ENCODE measurements at places on chromosomes 3 and 15. TPM values are rescaled to one million over a fixed set of nuclear protein-coding genes. Genes with fewer than 3 reads are reported as not detected.

CLDN1 gene
- 107 TPM for total RNA-seq

FAM43A gene
- 1.2 TPM for total RNA-seq

DNA sequence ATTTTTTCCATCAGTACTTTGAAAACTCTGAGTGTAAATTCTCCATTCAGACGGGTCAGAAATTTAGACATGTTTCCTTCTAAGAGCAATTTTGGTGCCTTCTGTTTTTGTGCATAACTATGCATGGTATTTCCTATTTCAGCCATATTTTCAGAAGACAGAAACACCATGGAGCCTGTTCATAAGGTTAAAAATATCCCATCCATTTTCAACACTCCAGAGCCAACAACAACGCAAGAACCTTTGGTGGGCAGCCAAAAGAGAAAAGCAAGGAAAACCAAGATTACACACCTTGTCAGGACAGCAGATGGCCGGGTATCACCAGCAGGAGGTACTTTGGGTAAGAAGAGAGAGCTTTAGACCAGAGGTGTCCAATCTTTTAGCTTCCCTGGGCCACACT is 275.6 kb downstream of the BBX start:
- no peak for DNase-seq

DNA sequence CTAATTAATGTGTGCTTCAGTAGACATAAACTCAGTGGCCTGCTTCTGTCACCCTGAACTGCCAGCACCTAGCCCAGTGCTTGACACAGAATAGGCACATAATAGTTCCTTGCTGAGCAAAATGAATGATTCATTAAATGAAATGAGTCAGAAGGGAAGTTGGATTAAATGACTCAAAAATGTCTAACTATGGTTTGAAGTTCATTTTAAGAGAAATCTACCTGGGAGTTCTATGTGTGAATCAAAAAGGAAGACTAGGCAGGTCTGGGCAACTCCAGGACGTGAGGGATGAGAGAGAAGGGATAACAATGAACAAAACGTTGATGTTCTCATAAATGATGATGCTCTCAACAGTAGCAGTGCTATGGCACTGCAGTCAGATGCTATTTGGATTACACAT is 175.0 kb downstream of the CFAP20DC start:
- no peak for DNase-seq

DNA sequence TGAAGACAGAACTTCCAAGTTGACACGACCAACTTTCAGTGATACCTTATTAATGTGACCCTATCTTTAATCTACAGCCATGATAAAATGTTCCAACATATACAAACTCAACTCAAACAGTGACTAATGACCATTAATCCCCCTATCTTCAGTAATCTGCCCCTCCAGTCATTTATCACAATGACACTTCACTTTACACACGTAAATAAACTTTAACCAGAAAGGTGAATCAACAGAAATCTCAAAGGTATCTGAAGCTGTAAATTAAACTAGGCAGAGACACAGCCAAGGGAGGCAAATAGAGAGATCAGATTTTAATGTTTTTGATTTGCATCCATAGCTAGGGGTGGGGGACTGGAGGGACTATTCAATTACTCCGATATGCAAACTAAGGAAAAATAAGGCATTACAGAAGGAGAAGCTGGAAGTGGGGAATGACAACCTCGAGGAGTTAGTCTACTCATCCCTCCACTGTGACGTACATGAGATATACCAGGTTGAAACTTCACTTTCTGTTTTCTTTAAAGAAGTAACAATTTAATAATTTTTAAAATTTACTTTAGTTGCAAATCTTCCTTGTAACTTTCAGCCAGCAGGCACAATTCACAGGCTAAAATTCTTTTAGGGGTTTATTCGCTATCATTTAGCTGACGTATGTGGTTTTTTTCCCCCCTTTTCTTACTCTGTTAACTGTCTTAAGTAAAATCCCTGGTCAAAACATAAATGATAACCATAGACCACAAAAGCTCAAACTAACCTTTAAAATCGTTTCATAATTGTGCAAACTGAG is 751.0 kb downstream of the ROBO1 start:
- DNase-seq = no peak

DNA sequence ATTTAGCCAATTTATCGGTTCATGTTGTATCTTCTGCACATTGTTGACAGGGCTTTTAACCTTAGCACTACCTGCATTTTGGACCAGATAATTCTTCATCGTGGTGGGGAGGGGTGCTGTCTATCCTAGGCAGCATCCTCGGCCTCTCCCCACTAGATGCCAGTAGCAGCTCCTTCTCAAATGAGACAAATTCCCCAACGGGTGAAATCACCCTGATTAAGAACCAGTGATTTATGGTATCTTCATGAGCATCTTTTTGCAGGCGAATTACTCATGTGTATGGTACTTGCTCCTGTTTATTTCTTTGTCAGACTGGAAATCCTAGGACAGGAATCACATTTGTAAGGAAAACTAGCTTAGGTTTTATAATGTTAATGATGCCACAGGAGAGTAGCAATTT is 68.0 kb downstream of the C3orf70 start:
- DNase-seq = no peak

- no peak for DNase-seq
Observed at GRCh38 chr3:139836698-139837464, 98.1 kb upstream of the CLSTN2 start.
